Effector memory CD8-positive, alpha-beta T cell (primary cell): ENCODE measurements at places on chromosomes 2 and 18.

DNA sequence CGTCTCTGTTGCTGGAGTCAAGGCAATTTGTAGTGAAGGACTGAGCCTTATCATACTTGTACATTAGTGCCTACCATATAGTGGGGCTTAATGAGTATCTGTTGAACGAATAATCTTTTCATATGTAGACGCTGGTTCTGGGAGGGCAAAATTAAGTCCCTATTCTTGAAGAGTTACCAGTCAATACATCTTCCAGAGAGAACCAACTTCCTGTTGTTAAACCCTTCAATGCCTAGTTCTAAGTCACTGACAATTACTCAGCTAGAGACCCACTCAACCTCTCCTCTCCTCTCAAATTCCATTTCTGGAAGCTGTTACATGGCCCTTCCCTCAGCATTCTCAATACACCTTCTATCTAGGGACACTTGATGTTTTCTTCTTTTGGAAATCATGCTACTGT lies 1.1 kb upstream of the MOB4 start:
- no peak for DNase-seq

- no peak for DNase-seq
These were observed 30.6 kb downstream of the CFAP221 start for GRCh38 chr2:119574864-119575263.

- DNase-seq: no peak
These were observed 341.3 kb downstream of the MYCN start for GRCh38 chr2:16281451-16282335.

DNA sequence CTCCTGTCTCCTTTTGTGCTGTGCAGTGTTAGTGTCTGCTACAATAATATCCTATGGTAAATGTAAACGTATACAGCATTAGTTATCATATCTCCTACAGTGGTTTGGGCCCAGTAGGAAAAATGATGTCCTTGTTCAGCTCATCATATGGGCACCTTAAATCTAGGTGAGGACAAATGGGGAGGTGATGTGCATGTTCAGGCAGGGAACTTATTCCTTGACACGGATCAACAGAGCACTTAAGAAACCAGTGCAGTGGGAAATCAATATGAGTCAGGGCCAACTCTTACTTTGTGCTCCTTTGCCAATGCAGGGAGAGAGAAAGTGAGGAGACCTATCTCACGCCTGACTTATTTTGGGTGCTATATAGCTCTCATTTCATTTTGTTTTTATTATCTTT lies 76.4 kb downstream of the KLHL14 start:
- no peak for DNase-seq

DNA sequence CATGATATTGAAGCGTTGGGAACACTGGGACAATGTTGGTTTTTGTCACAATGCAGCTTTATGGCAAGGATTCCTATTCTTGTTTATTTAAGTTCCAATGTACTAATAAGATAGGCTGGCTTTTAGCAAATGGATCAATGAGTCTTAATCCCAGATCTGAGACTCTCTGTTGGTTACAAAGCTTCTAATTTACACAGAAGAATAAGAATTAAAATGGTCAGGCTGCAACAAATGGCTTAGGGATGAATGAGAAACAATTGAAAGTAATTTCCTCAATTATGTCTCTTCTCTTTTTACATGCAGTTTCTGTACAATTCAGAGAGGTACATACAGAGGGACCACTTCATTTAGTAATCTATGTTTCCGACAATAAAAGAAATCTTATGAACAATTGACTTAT lies 640.4 kb downstream of the NRXN1 start:
- DNase-seq: no peak

- no peak for DNase-seq
These were observed 53.7 kb downstream of the PTRHD1 start for GRCh38 chr2:24739354-24740025.

GRCh38 chr2:29502460-29502911 lies 387.3 kb downstream of the CLIP4 start:
- no peak for DNase-seq

- DNase-seq: no peak
These were observed 103.8 kb downstream of the ASAP2 start for GRCh38 chr2:9310377-9310776.

DNA sequence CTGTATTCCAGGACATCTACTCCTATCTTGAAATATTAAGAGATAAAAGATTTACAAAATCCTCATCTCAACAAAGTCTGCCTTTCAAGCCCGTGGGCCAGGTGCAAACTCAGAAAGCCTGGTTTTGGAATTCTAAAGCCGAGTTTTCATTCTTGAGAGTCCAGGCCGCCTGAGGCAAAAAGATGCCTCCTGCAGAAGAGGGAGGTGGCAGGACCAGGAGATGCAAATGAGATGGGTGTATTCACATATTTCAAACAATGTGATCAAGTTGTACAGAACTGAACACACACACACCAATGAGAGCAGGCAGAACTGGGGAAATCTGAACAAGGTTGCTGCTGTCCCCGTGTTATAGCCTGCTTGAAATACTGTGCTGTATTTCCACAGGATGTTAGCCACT lies 7.7 kb upstream of the HS6ST1 start:
- no peak for DNase-seq

DNA sequence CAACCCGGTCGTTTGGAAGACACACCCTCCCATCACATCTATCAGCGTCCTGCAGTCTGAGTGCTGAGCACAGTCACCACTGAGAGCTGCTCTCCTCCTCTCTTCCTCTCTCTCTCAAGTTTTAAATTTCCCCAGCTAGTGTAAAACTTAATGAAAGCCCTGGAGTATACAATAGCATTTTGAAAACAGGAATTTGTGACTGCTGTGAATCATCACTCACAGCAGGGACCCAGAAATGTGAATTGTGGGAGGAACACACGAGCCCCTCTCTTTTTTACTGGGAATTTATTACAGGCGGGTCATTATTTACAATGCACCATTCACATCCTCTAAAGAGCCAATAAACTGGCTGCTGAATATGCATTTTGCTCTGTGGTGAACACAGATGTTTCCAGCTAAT lies 185.0 kb upstream of the SMIM21 start:
- no peak for DNase-seq

DNA sequence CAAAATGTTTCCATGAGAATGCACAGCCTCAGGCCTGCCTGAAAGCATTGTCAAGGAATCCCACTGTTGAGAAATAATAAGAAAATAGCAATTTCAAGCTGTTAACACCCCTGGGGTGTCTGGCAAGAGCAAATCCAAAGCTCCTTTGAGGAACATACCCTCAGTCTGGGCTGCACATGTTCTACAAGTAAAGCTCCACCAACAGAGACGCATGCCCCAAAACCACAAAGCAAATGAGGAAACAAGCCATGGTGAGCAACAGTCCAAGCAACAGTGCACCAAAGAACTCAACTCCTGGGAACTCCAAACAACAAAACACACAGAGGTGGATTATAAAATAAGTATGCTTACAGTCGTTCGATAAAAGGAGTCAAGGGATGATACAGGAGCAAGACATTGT lies 40.3 kb downstream of the CYP27C1 start:
- no peak for DNase-seq
